ENCODE measurements at places on chromosomes 16 and 17.
A peak's percentile ranks its signal among the peaks of the same experiment; 100 is the strongest.

- no peak for DNase-seq
These were observed 57.7 kb downstream of the HSD17B2 start for GRCh38 chr16:82092711-82093110.

DNA sequence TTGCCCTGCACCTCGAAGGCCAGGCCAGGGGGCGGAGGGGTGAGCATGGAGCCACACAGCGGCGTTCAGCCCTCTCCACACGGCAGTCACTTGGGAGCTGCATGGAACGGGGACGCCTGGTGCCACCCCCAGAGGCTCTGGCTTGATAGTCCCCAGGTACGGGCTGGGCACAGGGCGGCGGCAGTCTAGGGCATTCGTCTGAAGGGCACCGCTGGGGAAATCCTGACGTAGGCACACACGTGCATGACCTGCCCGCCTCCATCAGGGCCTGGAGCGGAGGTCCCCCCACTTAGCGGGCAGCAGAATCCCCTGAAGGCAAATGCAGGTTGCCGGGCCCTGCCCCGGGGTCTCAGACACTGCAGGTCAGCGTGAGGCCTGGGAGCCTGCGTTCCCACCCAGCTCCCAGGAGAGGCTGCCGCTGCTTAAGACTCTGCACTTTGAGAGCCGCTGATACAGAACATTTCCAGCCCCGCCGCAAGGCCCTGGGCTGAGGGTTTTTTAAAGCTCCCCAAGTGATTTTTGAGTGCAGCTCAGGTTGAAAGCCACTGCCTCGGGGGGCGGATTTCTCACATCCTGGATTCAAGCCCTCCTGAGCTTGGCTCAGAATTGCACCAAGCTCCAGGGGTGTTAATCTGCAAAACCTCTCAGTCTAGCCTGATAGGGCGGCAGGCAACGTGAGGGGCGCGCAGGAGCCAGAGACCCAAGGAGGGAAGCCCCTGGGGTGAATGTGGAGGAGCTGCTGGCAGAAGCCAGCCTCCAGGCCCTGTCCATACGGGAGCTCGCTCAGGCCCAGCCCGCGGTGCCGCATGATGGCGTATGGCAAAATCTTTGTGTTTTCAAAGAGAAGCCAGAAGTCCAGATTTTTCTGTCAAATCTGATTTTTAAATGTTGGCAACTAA is 182.3 kb upstream of the GSE1 start:
- DNase-seq = no peak

- no peak for DNase-seq
These were observed 19.8 kb downstream of the IL4R start for GRCh38 chr16:27333549-27333948.

DNA sequence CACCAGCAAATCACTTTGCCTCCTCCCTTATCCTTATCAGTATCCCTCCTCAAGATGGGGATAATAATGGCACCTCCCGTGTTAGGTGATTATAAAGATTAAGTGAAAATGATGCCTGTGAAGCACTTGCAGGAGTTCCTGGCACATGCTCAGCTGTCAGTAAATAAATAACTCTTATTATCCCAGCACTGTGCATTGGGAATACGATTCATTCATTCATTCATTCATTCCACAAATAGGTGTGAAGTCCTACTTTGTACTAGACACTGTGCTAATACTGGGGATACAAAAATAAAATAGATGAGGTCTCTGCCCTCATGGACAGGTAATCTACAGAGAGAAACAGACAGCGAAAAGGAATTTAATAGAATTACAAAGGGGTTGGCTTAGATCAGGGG is 2.0 kb downstream of the XYLT2 start:
- no peak for DNase-seq

- peak; percentile 27 for DNase-seq
These were observed 596 bp downstream of the UNKL start for GRCh38 chr16:1413684-1414531.

DNA sequence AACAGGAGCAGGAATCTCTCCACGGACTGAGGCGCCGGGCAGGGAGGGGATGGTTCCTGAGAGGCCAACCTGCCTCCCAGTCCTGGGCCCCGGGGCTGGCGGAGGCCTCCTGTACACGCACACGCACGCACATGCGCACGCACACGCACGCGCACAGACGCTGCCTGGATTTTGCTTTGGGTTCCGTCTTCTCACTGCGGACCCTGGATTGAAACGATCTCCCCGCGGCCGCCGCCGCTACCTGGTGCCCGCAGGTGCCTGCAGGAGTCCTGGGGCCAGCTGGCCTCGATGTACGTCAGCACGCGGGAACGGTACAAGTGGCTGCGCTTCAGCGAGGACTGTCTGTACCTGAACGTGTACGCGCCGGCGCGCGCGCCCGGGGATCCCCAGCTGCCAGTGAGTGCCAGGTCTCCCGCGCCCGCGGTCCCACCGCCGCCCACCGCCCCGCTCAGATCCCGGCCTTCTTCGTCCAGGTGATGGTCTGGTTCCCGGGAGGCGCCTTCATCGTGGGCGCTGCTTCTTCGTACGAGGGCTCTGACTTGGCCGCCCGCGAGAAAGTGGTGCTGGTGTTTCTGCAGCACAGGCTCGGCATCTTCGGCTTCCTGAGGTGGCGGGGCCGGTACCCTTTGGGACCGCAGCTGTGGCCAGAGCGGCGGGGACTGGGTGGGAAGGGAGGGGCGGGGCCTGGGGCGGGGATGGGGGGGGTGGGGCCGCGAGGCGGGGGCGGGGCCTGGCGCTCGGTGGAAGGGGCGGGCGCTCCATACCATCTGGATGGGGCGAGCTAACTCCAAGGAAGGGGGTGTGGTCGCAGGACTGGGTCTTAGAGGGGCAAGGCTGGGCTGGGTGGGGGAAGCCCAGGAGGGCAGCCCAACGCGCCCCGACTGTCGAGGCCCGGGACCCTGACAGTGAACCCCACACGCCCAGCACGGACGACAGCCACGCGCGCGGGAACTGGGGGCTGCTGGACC is 12.3 kb downstream of the CES4A start:
- DNase-seq = peak; percentile 59

DNA sequence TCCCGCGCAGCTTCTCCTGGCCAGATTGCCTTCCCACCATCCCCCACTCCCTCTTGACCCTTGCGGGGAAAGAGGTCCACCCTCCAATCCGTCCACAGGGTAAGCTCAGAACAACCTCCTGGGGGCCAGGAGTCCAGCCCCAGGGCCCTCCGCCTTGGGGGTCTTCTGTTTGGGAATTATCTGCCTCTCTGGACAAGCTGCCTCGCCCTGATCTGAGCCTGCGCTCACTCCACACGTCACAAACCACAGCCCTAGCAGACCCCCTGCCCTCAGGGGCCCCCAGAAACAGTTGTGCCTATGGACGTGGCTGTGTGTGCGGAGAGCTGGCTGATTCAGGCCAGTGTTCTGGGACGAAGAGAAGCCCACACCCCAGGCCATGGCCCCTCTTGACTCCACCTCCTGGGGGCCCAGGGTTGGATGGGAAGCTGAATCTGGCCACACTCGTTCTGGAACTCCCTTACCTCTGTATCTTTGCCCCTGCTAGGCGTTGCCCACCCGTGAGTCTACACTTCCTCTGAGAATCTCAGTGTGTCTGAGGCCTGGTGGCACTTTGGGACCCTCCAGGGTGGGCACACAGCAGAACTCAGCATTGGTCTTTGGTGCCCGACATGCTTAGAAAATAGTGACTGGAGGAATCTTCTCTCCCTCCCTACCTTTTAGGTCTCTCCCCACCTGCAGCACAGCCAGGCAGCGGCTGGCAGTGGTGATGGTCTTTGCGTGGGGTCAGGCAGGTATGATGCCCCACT is 119.9 kb upstream of the SMURF2 start:
- DNase-seq = no peak

GRCh38 chr17:75889454-75889853 is 7.3 kb downstream of the TRIM65 start:
- no peak for DNase-seq

GRCh38 chr16:14070877-14071575 is at the start of gene MRTFB:
MRTFB (plus strand) TSS chr16:14071319; CDS start chr16:14140607, 69,288 bp downstream.
- peak; percentile 54 for DNase-seq

- no peak for DNase-seq
These were observed 12.2 kb upstream of the PRKCA start for GRCh38 chr17:66290101-66290722.

DNA sequence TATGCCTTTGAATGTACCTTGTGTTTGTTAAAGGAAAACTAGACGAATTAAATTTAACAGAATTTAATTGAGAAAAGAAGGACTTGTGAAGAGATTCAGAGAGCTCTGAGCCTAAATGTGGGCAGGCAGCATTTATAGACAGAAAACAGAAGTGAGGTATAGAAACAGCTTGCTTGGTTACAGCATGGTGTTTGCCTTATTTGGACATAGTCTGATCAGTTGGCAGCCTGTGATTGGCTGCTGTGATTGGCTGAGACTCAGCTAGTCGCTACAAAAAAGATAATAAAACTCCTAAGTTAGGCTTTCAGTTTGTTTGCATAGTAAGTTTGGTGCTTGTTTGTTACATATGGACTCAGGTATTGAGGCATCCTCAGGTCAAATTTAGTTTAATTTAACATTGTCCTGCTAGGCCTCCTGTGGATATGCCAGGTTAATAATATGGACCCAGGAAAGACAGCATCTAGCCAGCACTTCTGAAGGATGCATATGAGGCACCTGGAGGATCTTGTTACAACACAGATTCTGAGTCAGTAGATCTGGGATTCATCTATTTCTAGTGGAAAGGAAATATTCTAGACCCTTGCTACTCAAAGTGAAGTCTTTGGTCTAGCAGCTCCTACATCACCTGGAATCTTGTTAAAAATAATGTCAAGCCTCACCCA is 43.4 kb downstream of the SLFN5 start:
- no peak for DNase-seq

GRCh38 chr17:4720787-4721186 is 10.4 kb downstream of the ARRB2 start:
- DNase-seq = no peak

- no peak for DNase-seq
These were observed 11.4 kb upstream of the SLC4A1 start for GRCh38 chr17:44279346-44279665.

- DNase-seq = no peak
These were observed 86.0 kb upstream of the LHX1 start for GRCh38 chr17:36851250-36851649.

- DNase-seq = no peak
These were observed 1.5 kb upstream of the LCAT start for GRCh38 chr16:67945392-67945933.

DNA sequence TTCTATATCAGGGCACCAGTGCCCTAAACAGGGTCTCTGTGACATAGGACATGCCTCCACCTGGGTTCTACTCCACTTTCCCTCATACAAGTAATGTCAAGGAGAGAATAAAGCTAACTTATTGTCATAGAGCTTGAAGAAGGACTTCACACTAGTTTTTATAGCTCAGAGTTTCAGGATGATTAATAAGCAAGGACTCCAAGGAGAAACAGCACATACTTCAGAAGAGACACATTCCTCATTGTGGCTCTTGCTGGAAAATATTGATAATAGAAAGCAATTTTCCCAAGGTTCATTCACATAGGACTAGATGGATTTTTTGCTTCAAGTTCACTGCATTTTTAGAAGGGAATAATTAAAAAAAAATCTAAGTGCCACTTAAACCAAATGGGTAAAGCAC is 133.3 kb downstream of the CA10 start:
- DNase-seq = no peak

- no peak for DNase-seq
These were observed 80.5 kb downstream of the MYH13 start for GRCh38 chr17:10292057-10292937.

DNA sequence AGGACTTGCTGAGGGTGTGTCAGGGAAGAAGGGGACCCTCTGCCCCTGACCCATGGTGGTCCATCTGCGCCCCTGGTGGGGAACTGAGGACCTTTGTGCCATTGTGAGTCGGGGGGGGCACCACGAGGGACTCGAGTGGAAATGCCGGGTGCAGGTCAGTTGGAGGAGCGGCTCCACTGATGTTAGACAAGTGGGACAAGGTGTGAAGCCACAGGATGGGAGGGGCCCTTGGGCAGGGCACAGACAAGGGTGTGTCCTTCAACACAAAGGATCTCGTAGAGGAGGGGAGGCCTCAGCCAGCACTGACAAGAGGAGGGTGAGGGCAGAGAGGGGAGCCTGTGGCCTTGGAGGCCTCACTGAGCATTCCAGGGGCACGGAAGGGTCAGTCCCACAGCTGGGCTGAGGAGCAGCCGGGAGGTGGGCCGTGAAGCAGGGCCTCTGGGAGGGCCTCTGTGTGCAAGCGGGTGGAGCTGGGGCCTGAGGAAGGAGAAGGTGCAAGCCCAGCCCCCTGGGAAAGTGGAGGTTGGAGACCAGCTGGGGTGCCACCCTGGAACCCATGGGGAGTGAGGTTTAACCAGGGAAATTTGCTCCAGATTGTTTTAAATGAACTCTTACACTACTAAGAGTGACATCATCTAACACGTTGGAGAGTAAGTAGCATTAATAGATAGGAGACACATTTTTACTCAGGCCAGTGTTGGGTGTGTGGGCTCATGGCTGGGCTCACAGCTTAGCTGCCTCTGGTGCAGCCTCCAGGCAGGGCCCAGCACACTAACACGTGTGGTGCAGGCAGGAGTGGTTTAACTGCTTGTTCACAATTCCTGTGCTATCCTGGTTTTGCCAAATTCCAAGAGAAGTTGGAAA is 27.9 kb downstream of the NARF start:
- no peak for DNase-seq

DNA sequence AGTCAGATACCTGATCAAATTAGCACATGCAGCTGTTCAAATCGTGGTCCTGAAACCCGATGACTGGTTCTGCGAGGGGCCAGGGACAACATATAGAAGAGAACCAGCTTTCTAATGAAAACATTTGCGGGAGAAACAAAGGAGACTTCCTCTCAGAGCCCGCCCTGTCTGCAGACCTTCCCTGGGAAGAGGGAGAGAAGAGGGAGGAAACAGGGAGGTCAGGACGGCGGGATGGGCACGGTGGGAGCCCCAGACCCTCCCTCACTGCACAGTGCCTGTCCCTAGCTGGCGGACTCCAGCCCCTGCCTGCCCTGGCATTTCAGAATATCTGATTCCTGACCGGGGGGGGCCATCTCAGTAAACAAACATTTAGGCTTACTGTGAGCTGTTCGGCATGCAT is 317.3 kb downstream of the FOXL1 start:
- no peak for DNase-seq

GRCh38 chr16:72112452-72112792 is 18.8 kb downstream of the DHX38 start:
- no peak for DNase-seq

- DNase-seq = no peak
These were observed 658 bp downstream of the SYNRG start for GRCh38 chr17:37608351-37609169.

DNA sequence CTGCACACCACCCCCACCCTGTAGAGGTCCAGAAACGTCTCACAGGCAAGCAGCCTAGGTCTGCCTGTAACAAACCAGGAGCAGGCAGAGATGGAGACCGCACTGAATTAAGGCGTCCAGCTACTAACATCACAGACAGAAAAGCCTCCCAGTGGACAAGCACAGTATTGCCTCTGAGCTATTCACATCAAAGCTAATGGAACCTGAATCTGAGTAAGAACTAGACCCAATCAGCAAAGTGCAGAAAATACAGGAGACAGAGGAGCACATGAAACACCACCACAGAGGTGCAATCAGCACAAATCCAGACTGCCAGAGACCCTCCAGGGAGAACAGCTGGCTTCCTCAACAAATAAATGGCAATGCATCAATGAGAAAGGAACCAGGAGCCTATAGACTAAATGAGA is 22.2 kb upstream of the PEMT start:
- peak; percentile 98 for DNase-seq
